Sciatic nerve (tissue), 2 donors: ENCODE measurements at places on chromosomes 2 and 18.
A peak's percentile ranks its signal among the peaks of the same experiment; 100 is the strongest.

- DNase-seq = no peak
These were observed 3.9 kb downstream of the CTLA4 start for GRCh38 chr2:203871371-203871983.

DNA sequence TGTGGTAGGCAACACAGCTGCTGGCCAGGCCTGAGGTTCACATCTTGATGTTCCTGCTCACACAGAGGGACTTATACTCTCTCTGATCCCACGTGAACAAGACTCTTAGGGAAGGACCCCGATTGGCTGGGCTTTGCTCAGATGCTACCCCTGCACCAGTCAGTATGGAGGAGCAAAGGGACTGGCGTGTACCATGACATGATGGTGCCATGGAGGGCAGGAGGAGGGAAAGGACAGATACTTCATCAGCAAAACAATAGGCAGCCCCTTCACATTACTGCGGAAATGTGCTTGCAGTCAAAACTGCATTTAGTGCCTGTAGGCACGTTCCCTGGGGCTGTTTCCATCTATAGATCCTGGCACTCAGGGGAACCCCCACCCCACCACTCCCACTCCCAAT lies 42.7 kb downstream of the ZFP36L2 start:
- no peak for DNase-seq

DNA sequence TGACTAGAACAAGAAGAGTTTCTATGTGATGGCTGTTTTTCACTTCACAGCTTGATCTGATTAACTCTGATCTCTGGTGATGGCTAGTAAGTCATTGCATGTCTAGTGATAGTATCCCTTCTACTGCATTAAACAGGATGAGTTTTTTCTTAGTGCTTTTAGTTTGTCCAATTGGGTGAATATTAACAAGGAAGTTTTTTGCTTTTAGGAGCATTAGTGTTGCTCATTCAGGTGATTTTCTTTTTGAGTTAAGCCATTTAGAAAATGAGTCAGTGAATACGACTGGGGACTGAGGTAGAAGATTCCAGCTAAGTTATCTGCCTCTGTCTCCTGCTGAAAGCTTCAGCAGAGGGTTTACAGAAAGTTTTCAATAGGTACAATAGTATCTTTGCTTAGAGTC lies 306.7 kb downstream of the PIK3C3 start:
- no peak for DNase-seq

GRCh38 chr2:98768384-98769113 lies 37.6 kb upstream of the MGAT4A start:
- no peak for DNase-seq

DNA sequence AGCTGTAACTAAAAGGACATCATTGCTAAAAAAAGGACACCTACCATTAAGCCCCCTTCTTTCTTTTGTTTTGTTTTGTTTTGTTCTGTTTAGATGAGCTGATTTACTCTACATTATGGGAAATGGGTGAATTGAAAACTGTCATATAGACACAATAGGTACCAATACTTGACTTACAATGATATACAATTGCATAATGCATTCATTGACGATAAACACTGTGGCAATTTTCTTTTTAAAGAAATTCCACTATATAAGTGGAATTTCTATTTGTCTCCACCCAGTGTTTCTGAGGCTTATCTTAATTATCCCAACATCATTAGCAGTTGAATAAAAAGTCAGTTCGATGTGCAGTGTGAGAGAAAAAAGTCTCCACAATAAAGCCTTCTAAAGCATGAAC lies 282.1 kb downstream of the BCL2 start:
- no peak for DNase-seq

DNA sequence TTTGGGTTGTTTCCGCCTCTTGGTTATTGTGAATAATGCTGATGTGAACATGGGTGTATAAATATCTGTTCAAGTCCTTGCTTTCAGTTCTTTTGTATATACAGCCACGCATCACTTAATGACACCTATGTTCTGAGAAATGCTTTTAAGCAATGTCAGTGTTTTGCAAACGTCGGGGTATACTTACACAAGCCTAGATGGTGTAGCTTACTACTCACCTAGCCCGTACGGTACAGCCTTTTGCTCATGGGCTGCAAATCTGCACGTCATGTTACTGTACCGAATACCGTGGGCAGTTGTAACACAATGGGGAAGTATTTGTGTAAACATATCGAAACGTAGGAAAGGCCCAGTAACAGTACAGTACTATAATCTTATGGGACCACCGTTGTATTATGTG lies 12.4 kb downstream of the RALB start:
- no peak for DNase-seq

- no peak for DNase-seq
These were observed 126.1 kb downstream of the FAM161A start for GRCh38 chr2:61727746-61728145.

DNA sequence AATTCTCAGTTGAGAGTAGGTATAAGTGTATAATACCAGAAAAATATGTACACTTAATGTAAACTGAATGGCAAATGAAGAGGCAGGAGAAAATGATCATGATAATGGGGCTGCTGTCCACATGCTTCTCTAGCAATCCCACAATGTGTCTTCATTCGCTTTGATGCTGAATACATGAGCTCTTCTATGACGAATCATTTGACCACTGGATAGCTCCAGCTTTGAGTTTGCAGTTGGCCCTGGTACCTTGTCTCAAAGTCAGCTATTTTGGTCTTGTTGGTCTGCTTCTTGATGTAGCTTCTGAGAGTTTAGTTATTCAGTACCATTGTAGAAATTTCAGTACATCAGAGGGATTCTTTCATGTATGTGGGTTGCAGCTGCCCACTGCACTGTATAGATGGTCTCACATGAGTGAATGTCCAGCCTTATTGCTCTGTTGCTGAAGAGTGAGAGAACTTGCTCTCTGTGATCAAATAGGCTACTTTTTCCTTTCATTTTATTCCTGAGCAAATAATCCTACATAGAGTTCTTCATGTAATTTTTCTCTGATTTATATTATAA lies 105.1 kb downstream of the TTC27 start:
- no peak for DNase-seq

DNA sequence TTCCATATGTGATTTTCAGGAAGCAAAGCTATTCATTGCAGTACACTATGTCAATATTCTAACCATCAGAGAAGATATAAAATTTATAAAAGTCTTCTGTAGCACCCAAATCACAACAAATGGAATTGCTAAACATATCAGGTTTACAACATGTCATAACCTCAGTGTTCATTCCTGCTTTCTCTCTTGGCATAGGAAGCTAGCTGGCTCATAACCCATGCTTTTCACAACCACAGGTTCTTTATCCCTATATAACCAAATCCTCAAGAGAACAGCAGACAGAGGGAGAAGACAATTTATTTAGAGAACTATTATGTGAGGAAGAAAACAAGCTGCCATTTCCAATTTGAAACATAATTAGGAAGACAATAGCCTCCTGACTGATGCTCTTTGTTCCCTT lies 997.0 kb upstream of the ACVR2A start:
- no peak for DNase-seq

DNA sequence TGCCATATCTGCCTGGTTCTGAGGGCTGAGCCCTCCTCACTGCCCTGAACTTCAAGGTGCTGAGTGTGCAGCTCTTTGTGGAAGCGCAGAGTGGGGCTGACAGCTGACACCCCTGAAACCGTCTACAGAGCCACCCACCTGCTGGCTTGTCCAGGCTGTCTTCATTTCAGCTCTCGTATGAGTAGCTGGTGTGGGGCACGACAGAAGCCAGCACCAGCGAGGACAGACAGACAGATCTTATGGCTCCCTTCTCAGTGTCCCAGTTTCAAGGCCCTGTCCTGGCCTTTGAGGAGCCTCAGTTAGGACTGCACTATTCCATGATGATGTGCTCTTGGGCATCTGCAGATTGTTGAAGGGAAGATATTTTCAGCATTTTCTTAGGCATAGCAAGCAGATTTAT lies 287.1 kb downstream of the SLC4A3 start:
- no peak for DNase-seq

DNA sequence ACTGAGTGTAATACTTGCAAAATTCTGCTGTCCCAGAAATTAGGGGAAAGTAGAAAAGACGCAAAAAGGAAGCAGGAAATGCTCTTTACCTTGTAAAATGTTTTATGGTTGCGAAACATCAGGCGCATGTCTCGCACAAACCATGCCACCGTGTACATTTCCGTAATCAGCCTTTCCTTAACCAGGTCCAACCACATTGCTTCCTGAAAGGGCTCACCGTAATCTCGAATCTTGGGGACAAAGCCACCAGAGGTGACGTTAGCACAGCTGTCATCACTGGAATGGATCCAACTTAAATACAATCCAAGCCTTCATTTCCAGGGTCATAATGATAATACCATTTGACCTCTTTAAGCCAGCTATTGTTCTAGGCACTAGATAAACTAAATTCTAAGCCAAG lies 49.3 kb downstream of the SP110 start:
- DNase-seq = no peak

DNA sequence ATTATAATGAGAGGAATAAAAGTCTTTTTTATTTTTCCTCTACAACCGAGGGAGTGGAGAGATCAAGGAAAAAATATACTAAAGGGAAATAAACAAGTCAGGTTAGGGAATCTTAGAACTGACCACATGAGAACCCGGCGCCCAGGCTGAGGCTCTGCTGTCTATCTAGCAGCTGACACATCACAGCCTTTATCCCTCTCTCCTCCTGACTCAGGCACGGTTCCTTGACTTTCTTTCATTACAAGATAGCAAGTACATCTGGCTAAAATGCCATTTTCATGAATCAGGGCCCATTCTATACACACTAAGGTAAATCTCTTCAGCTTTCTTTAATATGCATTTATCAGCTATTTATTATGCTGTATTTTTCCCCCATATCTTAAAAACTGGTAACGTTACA lies 296.0 kb downstream of the TMX3 start:
- DNase-seq = no peak

DNA sequence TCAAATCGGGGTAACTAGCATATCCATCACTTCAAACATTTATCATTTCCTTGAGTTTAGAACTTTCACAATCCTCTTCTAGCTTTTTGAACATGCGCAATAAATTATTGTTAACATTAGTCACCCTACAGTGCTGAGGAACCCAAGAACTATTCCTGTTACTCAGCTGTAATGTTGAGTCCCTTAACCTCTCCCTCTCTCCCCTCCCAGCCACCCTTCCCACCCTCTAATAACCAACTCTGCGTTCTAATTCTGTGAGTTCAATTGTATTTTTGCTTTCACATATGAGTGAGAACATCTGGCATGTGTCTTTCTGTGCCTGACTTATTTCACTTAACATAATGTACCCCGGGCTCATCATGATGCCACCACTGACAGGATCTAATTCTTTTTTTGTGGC lies 78.6 kb upstream of the RANBP2 start:
- DNase-seq = no peak

DNA sequence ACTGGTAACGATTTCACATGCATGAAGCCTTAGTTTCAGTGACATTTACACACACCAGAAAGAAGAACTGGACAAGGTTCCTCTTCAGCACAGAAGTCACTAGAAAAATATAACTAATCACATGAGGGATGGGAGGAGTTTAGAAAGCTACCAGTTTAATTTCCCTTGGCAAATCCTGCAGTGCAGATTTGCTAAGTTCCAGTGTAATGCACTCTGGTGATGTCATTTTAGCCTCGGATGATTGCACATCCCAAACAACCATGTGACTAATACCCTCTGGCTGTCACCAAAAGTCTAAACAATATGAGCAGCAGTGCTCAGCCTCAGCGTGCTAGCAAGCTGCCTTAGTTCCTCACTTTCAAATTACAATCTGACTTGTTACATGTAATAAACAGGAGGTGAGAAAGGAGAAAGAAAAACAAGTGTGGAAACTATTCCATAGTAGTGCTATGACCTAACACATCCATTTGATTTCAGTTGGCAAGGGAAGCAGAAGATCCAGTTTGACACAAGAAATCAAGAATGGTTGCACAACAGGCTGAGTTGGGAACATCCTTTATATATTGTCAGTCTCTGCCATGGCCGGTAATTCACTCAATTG lies 35.3 kb upstream of the PPP1CB start:
- no peak for DNase-seq

- DNase-seq = no peak
These were observed 401.5 kb downstream of the ARHGAP15 start for GRCh38 chr2:143530758-143531157.

- no peak for DNase-seq
These were observed 1193.4 kb downstream of the DSC3 start for GRCh38 chr18:29849144-29849543.

GRCh38 chr18:67731851-67732250 lies 215.3 kb upstream of the DSEL start:
- DNase-seq = no peak

- peak; percentile 73 for DNase-seq
These were observed at the start of gene NMUR1 for GRCh38 chr2:231530099-231531011. Gene NMUR1, minus strand, starts transcription at chr2:231530445. Its CDS starts 84 bp downstream, at chr2:231530361.

- DNase-seq = no peak
These were observed 192.7 kb upstream of the ITGA4 start for GRCh38 chr2:181264441-181264840.

DNA sequence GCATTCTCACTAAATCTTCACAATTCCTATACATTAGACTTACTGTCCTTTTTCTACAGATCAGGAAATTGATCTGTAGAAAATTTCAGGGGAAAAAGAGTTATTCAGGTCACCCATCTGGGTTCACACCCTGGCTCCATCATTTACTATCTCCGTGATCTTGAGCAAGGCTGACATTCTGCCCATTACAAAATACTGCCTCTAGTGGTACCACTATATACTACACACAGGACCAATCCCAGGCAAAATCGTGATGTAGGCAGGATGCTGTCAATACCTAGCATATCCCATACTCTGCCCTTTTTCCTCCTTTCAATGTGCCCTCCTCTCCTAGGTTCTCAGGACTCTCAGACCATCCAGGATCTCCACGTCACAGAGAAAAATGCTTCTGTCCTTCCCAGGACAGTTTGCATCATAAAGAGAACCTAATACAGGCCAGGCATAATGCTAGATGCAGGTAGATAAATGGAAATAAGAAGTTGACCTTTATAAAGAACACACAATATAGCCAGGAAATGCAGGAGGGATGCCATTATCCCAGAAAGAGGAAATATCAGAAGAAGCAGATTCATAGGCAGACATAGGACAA lies 101.9 kb downstream of the CDH20 start:
- no peak for DNase-seq

DNA sequence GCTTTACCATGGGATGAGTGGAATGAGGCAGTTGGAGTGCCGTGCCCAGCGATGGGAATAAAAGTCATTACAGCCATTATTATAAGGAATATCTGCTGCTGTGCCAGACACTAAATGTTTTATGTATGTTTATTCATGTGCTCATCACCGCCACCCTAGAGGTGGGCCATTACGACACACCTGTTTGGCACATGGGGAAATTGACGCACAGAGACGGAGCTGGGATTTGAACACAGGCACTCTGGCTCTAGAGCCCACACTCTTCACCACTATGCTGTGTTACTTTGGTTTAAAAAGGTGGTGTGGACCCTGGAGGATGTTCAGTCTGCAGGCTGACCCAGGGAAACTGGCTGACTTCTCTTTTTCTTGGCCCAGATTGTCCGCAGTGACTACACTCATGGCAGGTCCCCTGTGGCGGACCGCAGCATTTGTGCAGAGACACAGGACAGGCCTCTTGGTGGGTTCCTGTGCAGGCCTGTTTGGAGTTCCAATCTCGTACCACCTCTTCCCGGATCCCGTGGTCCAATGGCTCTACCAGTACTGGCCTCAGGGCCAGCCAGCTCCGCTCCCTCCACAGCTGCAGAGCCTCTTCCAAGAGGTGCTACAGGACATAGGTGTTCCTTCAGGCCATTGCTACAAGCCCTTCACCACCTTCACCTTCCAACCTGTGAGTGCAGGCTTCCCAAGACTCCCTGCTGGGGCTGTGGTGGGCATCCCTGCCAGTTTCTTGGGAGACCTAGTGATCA lies 1.6 kb downstream of the TMEM177 start:
- peak; percentile 36 for DNase-seq

GRCh38 chr18:42230636-42231035 lies 275.6 kb downstream of the PIK3C3 start:
- DNase-seq = no peak
